GM20000 (cell line): ENCODE measurements at places on chromosomes 16 and 17.

DNA sequence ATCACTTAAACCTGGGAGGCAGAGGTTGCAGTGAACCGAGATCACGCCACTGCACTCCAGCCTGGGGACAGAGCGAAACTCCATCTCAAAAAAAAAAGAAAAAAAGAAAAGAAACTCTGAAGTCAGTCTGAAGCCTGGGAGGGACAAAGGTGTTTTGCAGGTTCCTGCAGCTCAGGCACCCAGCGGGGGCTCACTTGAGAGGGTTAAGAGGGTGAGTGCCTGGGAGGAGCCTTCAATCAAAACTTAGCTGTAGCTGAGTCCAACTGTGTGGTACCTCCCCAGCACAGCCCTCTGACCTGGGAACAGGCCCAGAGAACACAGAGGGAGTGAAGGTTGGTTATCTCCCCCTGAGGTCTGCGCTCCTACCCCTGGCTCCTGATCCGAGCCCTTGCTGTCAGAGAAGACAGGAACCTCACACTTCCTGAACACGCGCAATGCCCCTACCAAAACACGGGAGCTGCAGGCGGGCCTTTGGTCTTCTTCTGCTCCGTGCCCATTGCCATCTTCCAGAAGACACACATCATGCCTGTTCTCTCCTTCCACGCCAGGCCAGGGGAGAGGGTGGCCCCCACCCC lies 20.4 kb upstream of the ZC3H18 start:
- no peak for DNase-seq

GRCh38 chr16:55543472-55543871 lies 23.0 kb upstream of the CAPNS2 start:
- DNase-seq, result no peak

GRCh38 chr16:28531777-28532744 lies 6.7 kb downstream of the NUPR1 start:
- no peak for DNase-seq

- no peak for DNase-seq
Observed at GRCh38 chr16:69160192-69160591, 26.8 kb upstream of the SNTB2 start.

DNA sequence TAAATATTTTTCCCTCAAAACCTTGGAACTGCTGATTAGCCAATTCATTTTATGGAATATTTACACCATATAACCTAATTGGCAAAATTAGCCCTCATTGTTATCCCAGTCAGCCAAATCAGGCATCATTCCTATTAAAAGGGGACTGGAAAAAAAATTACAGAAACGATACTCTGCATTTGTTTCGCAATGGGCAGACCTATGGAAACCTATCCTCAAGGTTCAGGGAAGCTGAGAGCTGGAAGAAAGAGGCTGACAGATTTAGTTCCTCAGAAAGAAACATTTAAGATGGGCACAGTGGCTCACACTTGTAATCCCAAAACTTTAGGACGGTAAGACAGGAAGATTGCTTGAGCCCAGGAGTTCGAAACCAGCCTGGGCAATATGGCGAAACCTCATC lies 85.6 kb upstream of the RPH3AL start:
- no peak for DNase-seq

DNA sequence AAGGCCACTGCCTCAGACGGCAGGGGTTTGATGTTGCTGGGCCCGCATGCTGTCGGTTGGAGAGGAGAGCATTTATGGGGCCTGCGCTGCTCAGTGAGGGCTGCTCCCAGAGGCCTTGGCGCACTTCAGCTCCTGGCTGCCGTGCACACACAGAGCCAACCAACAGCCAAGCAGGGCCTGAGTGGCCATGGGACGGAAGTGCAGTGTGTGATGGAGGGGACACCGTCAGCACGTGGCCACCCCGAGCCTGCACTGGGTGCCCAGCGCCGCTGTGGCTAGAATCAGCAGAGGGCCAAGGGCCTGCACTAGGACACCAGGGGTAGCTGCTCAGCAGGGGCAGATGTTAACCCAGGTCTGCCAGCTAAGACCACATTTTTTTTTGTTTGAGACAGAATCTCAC lies 21.8 kb downstream of the KLHL36 start:
- DNase-seq, result peak; percentile 2

DNA sequence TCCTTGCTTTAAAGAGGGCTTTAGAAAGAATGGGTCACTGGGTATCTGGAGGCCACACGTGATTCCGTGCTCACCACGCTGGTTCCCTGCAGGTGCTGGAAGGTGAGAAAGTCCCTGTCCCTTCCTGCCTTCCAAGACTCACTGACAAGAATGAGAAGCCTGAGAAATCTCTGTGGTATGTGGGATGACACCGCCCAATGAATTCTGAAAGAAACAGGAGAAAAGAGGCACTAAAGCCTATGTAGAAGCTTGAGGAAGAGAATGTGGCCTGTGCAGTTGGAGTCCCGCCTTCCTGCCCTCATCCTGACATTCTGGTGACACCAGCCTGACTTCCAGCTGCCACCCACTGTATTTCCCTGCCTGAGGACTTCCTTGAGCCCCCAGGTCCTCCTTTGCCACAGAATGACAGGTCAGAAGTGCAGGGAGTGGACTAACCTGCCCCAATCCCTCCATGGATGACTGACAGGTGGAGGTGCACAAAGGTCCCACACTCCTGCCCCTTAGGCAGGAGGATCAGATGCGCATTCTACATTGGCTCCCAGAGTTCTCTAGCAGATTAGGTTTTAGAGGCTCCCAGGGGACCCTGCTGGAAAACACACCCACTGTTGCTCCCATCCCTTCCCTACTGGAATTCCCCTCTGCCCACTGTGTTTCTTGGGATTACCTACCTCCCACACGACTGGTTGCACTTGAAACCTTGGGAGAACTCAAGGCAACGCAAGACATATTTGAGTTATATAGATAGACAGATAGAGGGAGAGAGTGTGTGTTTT lies 38.6 kb upstream of the TENT4B start:
- no peak for DNase-seq

DNA sequence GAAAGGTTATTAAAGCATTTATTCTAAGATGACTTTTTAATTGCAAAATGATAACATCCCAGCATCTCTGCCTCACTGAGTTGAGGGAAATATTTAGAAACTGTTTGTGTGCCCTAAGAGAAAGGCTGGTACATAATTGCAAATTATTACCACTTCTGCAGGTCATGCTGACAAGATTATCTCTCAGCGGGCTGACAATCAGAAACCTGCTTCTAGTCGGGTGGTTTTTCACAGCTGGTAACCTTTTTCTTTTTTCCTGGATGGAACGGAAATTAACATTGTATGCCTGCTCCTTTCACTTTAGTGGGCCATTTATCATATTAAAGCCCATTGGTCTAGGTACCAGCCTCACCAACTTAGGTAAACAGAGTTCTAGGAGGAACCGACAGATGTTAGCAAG lies 17.0 kb upstream of the NUDT7 start:
- DNase-seq, result no peak

DNA sequence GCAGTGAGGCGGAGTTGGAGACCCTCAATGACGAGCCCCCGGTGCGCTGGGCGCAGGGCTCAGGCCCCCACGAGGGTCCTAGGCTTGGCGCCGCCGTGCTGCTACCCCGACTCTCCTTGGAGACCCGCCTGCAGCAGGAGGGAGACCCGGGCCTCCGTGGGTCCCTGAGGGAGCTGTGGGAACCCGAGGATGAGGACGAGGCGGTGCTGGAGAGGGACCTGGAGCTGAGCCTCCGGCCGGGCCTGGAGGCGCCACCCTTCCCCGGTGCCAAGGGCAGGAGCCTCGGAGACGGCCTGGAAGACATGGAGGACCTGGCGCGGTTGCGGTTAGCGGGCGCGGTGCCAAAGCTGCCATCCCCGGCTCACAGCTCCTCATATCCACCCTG lies 2.3 kb downstream of the MYO15B start:
- DNase-seq, result no peak

- DNase-seq, result no peak
Observed at GRCh38 chr17:55301521-55302406, 37.0 kb downstream of the HLF start.

GRCh38 chr17:74641224-74641957 lies 17.9 kb upstream of the CD300E start:
- no peak for DNase-seq

- DNase-seq, result no peak
Observed at GRCh38 chr17:38577244-38577643, 28.5 kb downstream of the SRCIN1 start.

GRCh38 chr16:71746442-71747046 lies 22.0 kb upstream of the PHLPP2 start:
- DNase-seq, result peak; percentile 39

DNA sequence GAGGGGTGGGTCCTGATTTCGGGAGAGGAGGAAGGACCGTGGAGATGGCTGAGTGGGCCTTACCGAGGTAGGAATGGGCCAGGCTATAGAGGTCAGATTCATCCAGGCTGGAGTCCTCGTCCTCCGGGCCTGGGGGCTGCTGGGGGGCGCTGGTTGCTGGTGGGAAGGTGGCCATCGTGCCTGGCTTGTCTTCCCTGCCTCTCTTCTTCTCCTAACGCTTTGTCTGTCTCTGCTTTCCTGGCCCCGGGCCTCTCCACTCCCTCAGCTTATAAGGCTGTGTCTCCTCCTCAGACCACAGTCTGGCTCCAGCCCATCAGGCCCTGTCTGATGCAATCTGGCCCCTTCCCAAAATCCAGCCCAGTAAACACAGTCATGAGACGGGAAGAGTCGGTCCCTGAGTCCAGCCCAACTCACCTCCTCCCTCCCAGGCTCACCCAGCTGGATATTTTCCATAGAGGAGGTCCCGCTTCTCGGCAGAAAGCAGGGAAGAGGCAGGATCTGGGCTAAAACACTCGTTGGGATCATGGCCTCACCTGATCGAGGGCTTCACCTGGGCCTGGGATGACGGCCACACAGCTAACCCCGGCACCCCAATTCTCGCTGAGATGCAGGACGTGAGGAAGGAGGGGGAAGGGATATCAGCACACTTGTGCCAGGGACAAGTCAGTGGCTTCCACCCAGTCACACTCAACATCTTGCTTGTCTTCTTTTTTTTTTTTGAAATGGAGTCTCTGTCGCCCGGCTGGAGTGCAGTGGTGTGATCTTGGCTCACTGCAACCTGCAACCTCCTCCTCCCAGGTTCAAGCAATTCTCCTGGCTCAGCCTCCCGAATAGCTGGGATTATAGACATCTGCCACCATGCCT lies at the start of gene NUPR1:
Gene NUPR1, minus strand, starts transcription at position 242 of the 864 bp plus-strand sequence. Its CDS starts 67 bp downstream, at position 175.
- DNase-seq, result no peak

GRCh38 chr17:74863420-74864296 lies 4.0 kb upstream of the GRIN2C start:
- no peak for DNase-seq

- no peak for DNase-seq
Observed at GRCh38 chr17:48526608-48527546, 3.9 kb downstream of the HOXB1 start.

DNA sequence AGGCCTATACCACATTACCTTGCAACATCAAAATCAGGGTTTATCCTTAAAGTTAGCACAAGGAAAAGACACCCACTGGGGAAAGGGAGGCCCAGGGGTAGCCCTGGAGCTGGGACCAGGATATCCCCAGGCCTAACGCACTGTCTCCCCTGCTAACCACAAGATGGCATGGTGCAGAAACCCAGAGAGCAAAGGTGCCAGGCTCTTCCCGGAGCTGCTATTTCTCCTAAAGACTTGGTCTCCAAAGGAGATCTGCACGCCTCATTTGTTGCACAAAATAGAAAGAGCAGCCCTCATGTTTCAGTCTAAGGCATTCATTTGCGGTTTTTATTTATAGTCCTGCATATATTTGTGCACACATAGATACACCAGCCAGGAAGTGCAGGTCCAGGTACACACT lies 408.6 kb downstream of the SOX9 start:
- no peak for DNase-seq
